ENCODE measurements at places on chromosomes 4 and X. TPM values are rescaled to one million over a fixed set of nuclear protein-coding genes. Genes with fewer than 3 reads are reported as not detected.

DNA sequence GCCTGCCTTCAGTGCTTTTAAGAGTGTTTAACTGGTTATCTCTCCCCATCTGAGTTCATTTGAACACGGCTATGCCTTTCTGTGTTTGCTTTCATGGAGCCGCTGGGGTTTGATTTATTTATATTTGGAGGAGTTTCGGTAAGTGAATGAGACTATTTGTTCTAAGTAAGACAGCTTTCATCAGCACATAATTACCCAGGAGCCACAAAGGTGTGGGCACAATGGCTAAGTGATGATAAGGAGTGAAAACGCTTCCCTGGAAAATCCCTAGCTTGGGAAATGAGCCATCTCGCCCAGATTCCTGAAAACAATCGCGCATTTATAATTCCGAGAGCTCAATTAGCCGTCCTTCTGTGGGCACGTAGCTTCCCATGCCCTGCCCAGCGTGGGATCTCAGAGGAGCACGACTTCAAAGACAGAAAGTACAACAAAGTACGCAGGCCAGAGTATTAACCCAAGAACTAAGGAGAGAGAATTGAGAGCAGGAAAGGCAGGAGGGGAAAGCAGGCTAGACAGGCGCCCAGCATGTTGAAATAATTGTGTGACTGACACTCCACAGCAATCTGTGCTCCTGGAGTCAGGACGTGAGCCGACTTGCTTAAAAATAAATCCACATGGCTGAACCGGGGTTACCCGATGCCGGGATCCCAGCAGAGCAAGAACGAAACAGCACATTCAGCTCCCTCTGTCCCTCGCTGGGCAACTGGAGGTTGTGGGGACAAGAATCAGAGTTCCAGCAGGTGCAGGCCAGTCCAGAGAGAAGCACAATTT lies 99.0 kb downstream of the DHRSX start:
- peak; percentile 78 for DNase-seq

DNA sequence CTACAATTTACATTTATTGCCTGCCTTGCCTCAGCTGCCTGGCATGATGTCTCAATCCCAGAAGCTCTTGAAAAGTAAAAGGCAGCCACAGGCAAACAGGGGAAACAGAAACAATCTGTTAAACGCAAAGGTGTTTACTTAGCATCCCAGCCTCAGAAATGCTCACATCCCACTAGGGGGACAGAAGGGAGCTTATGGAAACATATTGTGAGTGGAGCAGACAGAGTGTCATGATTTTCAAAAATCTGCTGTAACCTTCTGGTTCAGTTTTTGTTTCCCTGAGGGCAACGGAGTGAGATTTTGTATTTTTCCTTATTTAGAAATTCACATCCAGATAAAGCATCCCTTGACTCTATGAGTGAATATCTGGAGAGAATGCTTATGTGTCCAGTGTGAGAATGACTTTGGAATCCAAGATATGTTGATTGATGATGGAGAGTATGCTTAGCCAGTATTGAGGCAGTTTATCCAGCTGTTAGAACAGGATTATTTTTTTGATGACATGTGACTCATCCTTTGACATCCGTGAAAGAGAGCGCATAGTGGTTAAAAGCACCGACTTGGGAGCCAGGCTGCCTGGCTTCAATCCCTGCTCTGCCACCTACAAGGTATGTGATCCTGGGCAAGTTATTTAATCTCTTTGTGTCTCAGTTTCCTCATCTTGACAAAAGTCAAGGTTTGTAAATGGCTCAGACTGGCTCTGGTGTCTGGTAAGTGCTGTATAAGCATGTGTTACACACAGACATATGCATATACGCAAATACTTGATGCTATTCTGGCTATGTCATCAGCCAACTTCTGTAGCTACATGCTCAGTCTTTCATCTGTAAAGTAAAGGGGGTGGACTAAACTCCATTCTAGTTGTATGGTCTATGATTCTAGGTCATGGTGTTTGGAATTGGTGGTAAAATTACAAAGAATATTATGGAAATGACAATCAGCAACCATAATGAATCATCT lies 381.2 kb downstream of the RAPGEF2 start:
- no peak for DNase-seq

DNA sequence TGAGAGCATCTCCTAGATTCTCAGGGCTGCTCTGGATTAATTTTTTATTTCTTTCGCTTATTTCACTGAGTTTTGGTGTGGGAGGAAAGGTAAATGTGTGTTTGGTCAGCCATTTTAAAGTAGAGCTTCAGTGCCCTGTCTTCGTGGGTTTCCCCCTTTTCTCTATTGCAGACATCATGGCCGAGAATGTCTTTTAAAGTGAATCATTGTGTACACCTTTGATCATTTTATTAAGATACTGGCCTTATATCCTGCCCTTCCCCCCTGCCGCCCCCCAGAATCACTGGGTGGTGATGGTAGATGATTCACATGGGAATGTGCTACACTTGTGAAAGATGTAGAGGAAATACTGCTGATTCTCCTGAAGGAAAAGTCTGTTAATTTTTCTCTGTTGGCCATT lies 23.8 kb downstream of the CDKL5 start:
- peak; percentile 14 for DNase-seq

Gene TMEM150C
- total RNA-seq, result 1.2 TPM

GRCh38 chrX:110214684-110215083 lies 103.2 kb downstream of the AMMECR1 start:
- no peak for DNase-seq

GRCh38 chr4:7168106-7168505 lies 24.2 kb upstream of the SORCS2 start:
- no peak for DNase-seq

DNA sequence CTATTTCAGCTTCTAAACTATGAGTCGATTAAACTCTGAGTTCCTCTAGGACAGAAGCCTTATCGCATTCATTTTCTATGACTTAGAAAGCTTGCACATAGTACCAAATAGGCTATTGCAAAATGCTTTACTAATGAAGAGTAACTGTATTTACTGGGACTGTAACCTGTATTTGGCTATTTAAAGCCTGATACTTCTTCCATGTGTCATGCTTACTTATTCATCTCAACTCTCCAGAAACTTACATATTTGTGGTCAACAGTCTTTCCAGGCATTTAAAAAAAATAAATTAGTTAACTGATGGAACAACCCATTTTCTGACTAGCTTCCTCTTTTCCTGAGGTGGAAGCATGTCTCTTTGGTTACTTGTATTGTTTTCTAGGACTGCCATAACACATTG lies 467.9 kb downstream of the PCDH11X start:
- DNase-seq, result peak; percentile 68

DNA sequence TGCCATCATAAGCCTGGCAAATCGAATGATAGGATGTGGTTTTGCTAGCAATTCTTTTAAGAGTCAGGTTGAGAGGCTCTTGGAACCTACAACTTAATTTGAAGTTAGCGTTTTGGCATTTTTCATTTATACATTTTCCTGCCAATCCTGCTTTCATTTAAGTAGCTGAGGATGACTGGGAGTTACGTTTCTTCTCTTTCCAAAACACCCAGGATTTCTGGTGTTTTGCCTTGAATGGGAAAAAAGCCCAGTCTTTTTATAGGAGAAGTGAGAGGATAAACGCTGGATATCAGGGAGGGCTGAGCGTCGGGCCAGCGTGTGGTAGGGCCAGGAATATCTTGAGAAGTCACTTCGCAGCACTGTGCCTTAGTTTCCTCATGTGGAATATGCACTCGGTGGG lies 174.2 kb upstream of the HAND2 start:
- no peak for DNase-seq

DNA sequence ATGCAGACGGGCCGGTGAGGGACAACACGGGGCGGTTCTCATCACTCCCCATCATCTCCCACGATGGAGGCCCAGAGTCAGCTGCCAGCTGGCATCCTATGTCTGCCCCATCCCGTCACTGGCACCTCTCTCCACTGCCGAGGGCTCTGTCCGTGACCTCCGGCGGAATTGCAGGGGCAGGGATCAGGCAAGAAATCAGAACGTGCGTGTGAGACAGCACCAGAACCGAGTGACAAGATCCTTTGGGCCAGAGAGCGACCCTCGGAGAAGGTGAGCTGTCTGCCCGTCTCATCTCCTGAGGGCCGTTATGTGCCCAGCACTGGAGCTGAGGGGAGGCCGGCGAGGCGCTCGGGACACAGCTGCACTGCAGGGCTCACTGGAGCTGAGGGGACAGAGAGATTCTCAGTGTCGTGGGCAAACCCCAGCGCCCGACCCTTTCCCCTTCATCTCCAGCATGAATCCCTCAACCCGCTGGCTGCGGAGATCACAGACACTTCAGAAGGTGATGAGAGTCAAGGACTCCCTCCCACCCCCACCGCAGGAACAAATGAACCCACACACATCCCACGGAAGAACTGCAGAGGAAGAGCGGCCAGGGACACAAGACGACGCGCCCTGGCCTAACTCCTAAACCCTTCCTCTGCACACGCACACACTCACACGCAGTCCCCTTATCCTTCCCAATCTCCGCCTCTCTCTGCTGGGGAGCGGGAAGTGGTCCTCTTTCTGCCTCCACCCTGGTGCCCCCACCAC lies 128.7 kb downstream of the AFAP1 start:
- no peak for DNase-seq

Gene MSMO1
- total RNA-seq, result 743 TPM

DNA sequence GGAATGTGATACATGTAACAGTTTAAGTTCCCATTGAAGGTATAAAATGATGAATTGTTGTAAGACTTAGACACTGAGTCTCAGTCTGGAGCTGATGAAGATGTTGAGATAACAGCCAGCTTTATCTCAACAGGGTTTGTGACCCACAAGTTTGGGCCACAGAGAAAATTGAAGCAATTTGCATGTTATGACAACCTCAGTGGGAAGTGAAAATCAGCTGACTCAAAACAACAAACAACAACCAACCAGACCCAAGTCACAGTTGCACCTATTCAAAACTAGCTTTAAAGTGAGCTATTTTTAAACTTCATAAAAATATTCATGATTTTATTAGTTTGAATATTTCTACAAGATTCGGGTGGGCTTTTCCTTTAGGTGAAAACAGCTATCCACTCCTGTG lies 8.0 kb downstream of the SFRP2 start:
- no peak for DNase-seq

Gene DMP1
- not detected for total RNA-seq
